Stimulated activated CD8-positive, alpha-beta memory T cell treated with anti-CD3 and anti-CD28 coated beads, Interleukin-4, amount 100 ng/mL, for 4 hours (primary cell): ENCODE measurements at places on chromosomes 5 and 9.

GRCh38 chr5:73438645-73439470, 9.7 kb downstream of the FOXD1 start:
- no peak for DNase-seq

DNA sequence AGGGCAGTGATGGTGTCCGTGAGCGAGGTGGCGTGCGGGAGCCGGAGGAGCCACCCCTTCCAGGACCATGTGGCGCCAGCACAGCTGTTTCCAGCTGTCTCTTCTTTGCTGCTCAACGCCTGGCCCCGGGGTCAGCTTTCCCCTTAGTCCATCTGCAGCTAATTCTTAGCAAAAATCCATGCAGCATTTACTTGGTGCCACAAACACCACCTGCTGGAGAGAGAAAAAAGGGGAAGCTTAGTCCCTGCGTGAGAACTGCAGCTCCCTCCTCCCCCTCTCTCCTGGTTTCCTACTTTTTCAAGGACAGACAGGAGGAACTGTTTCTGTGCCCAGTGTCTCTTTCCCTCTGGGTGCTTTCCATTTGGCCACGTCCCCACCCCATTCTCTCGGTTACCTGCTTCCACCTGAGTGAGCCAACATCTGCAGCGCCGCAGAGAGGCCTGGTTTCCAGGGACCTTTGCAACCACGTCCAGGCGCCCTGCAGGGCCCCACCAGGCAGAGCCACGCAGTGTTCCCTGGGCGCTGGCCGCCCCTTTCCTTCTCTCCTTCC, 3.4 kb downstream of the SLC6A19 start:
- DNase-seq, result no peak

DNA sequence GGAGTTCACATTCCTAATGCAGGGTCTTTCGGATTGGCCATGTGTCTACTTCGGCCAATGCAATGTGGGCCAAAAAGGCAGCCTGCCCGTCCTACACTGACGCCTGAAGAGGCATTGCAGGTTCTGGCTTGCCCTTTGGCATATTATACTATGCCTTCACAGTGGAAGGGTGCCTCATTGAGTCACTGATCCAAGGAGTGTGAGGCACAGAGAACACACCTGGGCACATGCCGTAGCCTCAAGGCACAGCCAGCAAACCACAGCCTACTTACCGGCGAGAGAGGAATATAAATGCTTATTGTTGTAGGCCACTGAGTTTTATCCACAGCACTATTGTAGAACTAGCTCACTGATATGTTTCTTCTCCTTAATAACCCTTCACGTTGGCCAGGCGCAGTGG, 409.6 kb downstream of the GADD45G start:
- DNase-seq, result no peak

DNA sequence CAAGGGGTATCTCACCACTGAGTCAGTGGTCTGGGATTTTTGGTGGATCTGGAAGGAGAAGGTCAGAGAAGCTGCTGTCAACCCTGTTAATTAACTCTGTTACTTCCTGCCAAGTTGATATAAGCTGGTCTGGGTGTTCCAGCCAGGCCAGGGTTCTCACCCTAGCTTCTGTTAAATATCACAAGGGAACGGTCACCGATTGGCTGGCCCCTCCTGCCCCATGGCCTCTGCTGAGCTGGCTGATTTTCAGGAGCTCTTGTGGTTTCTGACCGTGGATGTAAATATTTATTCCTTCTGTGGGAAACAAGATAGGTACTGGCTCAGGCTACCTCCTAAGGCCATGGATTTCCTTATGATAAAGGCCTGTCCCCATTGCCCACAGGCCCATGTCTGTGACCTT, 1.0 kb downstream of the ADAMTS13 start:
- no peak for DNase-seq

DNA sequence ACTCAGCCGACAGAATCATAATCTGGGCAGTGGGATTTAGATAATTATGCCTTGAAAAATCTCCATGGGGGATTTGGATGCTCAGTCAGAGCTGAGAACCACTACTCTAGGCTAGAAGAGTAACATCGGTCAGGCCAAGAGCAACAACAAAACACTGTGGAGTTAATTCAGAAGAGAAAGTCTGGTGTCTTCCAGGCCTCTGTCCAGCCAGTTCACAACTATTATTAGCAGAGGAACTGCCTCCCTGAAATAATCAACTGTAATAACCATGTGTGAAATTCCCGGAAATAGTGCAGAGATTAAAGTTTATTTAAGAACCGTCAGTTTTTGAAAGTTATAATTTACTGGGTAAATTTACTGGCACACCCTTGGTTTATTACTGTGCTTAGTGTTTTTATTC, 8.2 kb upstream of the MARCHF3 start:
- DNase-seq, result no peak

DNA sequence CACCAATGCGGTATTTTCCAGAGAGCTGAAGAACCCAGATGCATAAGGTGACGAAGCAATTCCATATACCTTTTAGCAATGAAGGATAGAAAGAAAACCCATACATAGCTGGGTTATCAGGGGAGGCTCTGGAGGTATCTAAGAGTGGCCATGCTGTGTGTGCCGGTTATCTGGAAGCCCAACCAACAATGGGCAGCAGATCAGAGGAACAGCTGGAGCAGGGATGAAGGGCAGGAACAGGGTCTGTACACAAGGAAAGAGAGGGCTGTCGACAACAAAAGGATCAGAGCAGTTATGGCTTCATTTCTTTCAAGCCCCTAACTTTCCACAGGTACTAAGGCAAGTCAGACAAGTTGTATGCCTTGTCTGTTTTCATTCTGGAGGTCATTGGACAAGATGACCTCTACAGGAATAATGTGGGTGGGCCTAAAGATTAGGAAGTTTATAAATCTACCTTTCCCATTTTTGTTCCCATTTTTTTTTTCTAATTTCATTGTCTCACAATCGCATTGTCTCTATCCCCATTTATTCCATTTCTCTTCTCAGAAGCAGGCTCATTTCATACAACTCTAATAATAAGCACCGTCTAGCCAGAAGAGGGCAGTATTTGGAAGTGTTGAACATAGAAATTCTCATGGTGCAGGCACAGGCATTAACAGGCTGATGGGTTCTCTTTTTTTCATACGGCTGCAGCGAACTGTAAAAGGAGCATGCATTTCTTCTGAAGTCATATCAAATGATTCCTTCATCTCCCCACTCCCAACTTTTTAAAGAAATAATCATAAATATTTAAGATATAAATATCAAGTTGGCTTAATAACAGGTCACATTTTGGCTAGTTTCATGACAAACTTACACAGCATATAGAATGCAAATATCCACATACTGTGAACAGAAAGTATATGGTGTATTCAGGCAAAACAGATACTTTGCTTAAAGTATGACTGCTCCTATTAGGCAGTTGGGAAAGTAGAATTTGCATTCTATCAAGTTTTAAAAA, 63.5 kb downstream of the ZNF474 start:
- no peak for DNase-seq

GRCh38 chr5:175859916-175860315, 11.5 kb upstream of the CPLX2 start:
- DNase-seq, result no peak

GRCh38 chr5:173454736-173455598, 126.8 kb upstream of the STC2 start:
- DNase-seq, result no peak

- no peak for DNase-seq
These were observed 18.6 kb upstream of the DAP start for GRCh38 chr5:10779592-10779991.

GRCh38 chr5:14266171-14266570, 123.0 kb downstream of the TRIO start:
- DNase-seq, result no peak

GRCh38 chr9:131744171-131744719, 4.4 kb upstream of the RAPGEF1 start:
- DNase-seq, result no peak

- DNase-seq, result no peak
These were observed 71.6 kb upstream of the RNU6ATAC start for GRCh38 chr9:134236001-134236421.

GRCh38 chr9:31347082-31347617, 1037.3 kb upstream of the ACO1 start:
- no peak for DNase-seq

DNA sequence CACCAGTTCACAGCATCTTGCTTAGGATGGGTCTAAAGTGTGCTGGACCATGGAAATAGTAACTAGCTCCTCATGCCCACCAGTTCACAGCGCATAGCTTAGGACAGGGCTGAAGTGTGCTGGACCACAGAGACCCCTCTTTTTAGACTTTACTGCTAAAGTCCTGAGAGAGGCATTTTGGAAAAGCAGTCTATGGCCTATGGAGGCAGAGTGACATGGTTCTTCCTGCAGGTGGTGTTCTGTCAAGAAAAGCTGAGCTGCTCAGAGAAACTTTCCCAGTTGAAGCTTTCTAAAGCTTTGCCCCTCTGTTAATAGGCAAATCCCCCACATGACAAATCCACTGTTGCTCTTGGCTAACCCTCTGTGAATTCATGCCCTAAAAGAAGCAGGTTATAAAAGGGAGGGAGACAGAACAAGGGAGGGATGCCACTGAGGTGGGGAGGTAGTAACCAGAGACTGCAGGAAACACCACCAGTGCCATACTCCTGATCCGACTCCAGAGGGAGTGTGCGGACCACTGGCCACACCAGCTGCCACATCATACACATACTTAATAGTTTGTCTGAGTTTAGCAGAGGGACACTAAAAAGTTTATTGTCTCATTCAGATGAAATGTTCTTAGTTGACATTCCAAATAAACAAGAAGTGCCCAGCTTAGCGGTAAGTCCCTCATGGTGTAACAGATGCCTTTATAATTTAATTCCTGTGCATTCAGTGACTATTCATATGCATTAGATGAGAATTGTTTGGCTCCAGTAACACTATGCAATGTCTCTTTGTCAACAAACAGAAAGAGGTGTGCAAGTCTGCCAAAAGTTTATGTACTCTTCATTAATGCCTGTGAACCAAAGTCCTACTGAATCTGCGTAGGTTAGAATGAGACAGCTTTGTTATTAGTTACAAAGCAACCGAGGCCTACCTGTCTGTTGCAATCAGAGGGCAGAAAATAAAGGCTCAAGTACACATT, 236.2 kb upstream of the NFIL3 start:
- DNase-seq, result no peak

GRCh38 chr5:107376546-107377276, 294.0 kb downstream of the EFNA5 start:
- no peak for DNase-seq

GRCh38 chr9:131441441-131441840, 47.6 kb downstream of the PRRC2B start:
- no peak for DNase-seq

DNA sequence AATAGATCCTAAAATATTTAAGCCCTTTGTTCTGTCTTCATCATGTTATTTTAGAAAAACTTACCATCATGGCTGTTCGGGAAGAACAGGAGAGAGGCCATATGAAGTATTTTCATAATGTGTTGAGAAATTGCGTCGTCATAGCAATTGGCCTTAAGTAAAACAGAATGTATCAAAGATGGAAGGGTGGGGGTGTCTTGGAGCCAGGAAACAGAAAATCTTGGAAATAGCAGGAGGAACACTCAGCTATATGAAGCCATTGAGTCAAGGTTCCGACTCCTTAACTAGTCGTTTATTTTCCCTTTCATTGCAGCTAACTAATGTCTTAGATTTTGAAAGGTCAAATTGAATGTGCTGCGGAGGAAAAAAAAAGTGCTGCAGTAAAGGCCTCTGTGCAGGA, 1.3 kb downstream of the SPTAN1 start:
- no peak for DNase-seq

- DNase-seq, result no peak
These were observed 35.9 kb upstream of the FBP1 start for GRCh38 chr9:94675008-94675881.

- no peak for DNase-seq
These were observed 130.1 kb downstream of the FBN2 start for GRCh38 chr5:128407944-128408343.

DNA sequence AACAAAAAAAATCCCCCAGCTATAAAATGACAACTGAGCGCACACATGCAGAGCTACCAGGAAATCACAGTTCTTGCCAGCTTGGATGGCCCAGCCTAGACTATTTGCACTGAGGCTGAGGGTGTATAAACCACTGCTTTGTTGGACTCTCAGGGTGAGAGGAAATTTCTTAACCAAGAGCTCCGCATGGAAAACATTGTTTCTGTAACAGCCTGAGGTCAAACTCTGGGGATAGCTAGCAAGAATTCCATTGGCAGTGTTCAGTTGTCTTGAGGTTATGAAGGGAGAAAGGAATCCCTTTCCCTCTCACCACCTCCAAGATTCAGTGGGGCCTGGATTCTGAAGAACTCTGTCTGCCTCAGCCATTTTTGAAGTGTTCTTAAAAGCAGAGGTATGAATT, 360.0 kb downstream of the OSTF1 start:
- no peak for DNase-seq

DNA sequence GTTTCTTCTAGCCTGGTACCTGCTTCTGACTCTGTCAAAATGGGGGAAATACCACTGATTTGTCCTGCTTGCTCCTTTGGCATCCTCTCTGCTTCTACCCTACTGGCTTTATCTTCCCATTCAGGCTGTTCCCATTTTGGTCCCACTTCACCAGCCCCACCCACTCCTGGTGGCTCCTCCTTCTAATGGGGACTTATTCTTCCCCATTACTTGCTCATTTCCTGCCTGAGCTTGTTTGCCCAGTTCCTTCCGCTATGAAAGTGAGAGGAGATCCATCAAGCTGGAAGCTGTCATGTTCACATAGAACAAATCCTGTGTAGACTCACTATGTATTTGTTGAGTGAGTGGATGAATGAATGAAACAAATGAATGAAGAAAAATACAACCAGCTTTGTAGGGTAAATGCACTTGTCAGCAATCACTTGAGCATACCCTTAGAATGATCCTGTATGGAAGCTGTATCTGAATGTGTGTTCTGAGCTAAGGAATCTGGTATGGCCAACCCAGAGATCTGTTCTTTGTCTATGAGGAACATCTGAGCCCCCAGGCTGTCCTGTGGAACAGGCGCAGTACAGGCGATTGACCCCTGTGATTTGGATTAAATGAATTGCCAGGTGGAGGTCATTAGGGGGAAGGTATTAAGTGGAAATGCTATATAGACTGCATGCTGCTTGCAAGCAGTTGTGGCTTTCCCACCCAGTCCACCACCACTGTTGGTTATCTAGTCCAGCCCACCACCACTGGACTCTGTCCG, 89.5 kb downstream of the APBA1 start:
- DNase-seq, result no peak

DNA sequence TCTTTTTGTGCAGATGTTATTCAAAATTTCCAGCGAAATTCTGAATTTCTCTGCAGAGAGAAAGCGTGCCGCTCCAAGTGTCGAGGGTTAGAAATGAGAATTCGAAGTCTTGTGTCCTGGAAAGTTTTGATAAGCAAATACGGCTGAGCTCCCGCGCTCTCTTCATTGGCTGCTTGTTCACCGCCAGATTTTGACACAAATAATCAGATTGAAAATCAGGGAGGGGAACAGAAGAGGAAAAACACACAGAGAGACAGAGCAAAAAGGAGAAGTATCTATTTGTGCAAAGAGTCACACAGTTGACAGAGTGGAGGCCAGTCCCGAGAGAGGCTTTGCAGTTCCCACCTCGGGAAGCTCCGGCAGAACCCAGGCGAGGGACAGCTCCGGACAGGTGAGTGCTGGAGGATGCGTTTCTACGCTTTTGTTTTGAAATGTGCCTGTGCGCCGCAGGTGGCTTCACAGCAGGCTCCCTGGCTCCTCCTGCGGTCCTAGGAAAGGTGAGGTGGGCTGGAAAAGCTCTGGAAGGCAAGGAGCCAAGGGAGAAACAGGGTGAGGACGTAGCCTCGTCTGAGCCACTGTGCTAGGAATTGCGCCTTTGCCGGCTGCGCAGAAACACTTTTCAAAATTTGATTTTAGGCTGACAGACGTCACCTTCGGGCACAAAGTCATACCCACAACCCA, at the start of gene GFI1B:
TSS of gene GFI1B (plus strand) at position 244 of the 681 bp plus-strand sequence. CDS start 7,985 bp downstream, outside the sequence.
- no peak for DNase-seq
